ENCODE measurements at places on chromosomes 6 and 20.

DNA sequence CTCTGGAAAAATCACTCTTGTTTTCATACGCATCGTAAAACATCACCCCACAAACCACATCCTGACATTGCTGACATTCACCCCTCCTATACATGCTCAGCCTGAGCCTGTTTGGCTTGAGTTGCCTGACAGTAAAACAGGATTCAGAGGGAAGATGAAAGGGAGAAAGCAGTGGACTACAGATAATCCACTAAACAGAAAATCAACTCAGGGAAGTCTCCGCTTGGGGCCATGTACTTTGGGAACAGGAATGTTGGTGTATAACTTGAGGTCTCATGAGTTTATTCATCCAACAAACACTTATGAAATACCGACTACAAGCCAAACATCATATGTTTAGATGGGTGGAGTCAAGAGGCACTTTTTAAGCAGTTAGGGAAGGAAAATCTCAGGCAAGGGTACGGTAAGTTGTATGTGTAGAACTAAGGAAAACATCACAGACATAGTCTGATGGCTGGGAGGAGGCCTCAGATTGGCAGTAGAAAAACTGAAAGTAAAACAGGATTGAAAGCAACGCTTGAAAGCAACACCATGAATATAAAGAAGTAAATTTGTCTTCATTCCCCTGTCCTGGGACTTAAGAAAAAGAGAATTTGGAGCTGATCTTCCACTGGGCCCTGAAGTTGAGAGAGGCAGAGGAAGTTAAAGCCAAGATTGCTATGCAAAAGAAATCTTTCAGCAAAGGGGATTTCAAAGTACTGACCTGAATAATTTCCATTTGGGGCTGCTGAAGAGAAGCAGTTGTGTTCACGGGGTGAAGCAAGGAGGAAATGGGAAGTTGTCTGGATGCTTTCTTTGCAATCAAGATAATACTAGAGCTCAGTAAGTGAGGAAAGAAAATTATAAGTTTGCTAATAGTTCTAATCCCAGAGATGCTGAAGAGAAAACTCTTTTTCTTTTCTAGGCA, 28.8 kb downstream of the PDE7B start:
- peak; percentile 49 for ATAC-seq

GRCh38 chr20:44231193-44231592, 15.9 kb upstream of the GDAP1L1 start:
- no peak for ATAC-seq

GRCh38 chr6:130827247-130828149, at the start of gene SMLR1:
Gene SMLR1 (plus strand): TSS chr6:130827406. CDS start chr6:130827414, 8 bp downstream.
- no peak for ATAC-seq

DNA sequence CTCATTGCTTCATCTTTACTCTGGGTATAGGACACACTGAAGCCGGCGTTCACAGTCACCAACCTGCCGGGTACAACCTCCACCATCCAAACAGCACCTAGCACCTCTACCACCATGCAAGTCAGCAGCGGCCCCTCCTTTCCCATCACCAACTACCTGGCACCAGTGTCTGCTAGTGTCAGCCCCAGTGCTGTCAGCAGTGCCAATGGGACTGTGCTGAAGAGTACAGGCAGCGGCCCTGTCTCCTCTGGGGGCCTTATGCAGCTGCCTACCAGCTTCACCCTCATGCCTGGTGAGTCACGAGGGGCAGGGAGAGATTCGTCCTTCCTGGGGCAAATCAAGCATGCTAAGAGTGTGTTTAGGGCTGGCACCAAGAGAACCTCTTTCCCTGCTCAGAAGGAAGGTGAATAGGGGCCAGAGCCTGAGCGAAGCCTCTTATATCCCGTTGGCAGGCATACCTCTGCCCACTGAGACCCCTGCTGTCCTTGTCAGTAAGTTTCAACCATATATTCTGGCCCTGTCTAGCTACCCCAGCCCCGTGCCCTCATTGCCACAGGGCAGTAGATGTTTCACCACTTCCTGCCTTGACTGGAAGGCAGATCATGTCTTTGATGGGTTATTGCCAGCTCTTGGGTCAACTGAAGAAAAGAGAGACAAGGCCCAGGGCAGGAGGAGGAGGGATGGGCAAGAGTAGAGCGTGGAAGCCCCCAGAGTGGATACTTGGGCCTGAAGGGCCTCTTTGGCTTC, 4.8 kb downstream of the SRF start:
- no peak for ATAC-seq

- ATAC-seq: no peak
Measured at GRCh38 chr6:22145823-22146677, 150.8 kb downstream of the PRL start.

DNA sequence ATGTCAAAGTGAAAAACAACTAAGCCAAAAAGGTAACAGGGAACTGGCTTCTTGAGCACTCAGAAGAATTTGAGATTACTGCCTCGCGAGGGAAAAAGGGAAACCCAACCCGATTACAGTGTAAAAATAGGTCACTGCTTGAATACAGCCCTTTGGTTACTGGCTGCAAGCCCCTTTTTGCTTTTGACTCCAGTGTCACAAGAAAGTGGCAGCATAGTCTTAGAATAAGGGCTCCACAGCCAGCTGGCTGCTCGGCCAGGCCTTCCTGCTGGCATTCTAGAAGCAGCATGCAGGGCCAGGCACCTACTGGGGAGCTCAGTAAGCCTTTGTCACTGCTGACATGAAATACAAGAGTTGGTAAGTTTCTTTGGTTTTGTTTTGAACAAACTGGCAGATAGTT, 83.0 kb downstream of the ZHX3 start:
- no peak for ATAC-seq

DNA sequence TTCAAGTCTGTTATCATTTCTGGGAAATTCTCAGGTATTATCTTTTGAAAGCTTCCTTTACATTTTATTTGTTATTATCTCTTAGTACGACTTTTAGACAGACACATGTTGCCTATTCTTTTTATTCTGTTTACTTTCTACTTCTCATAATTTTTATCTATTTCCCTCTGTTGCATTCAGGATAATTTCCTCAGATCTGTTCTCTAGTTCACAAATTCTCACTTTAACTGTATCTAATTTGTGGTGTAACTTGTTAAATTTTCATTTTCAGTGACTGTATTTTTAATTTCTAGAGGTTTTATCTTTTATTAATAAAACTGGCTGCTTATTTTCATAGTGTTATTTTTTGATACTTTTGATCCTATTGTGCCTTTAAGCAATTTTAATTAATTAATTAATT, 16.0 kb downstream of the ATRN start:
- ATAC-seq: no peak

GRCh38 chr20:50317609-50318008, 127.0 kb downstream of the CEBPB start:
- ATAC-seq: no peak

GRCh38 chr20:62236766-62237513, 1.4 kb upstream of the OSBPL2 start:
- ATAC-seq: no peak

DNA sequence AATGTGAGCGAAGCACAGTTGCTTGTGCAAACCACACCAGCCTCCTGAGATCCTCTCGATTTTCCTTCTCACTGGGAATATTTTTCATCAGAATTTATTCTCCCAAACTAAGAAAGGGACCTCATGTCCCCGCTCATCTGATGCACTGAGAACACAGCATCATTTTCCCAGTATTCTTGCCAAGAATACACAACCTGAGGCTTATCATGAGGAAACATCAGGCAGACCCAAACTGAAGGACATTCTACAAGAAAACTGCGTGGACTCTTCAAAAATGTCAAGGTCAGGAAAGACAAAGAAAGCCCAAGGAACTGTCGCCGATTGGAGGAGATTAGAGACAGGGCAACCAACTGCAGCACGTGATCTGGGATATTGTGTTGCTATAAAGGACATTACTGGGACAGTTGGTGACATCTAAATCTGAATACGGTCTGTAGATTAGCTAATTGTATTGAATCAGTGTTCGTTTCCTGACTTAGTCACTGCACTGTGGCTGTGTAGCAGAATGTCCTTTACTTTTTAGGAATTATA, 72.3 kb downstream of the SNX5 start:
- ATAC-seq: peak; percentile 23
